ENCODE measurements at places on chromosomes 2 and 18. TPM values are rescaled to one million over a fixed set of nuclear protein-coding genes. Genes with fewer than 3 reads are reported as not detected.

RAB27B gene
- total RNA-seq = 2.2 TPM

- H3K27me3 ChIP-seq = no peaks in the 10 kb centered on the region
- H3K27ac ChIP-seq = no peak overlapping the region
- DNase-seq = no peak
- H3K4me1 ChIP-seq = no peaks in the 10 kb centered on the region
Observed at GRCh38 chr2:45812011-45812500, 160.6 kb downstream of the PRKCE start.

GRCh38 chr18:46546111-46546640 lies 110.8 kb downstream of the LOXHD1 start:
- no peaks in the 10 kb centered on the region for H3K36me3 ChIP-seq
- no peaks in the 10 kb centered on the region for H3K4me1 ChIP-seq
- no peak overlapping the region for H3K4me3 ChIP-seq
- no peak overlapping the region for H3K27ac ChIP-seq
- H3K27me3 ChIP-seq = peaks cover 22% of the 10 kb centered on the region
- no peak for DNase-seq

GRCh38 chr2:100039291-100039980 lies 103.0 kb downstream of the AFF3 start:
- DNase-seq = no peak
- H3K36me3 ChIP-seq = no peaks in the 10 kb centered on the region
- no peaks in the 10 kb centered on the region for H3K4me1 ChIP-seq
- no peak overlapping the region for H3K4me3 ChIP-seq

SERPINB5 gene
- total RNA-seq = 19.5 TPM

DNA sequence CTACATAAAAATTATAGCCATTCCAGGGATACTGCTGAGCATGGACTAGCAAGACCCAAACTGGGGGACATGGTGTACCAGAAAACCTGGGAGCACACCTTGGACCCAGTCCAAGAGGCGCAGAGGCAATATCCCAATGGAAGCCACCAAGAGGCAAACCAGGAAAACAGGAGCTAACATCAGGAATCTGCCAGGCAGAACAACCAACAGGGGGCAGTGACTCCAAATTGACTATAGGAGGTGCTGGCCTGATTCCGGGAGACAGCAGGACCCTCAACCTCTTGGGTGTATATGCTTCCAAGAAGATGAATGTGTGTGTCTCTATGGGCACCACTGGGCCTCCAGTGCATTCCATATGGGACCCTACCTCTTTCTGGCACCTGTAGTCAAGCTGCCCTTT lies 172.7 kb upstream of the ARL4C start:
- no peak overlapping the region for H3K27ac ChIP-seq
- H3K4me1 ChIP-seq = peaks cover 20% of the 10 kb centered on the region

GRCh38 chr2:205760157-205760556 lies 77.9 kb downstream of the NRP2 start:
- no peak overlapping the region for H3K4me3 ChIP-seq
- no peaks in the 10 kb centered on the region for H3K36me3 ChIP-seq
- H3K4me1 ChIP-seq = peaks cover 4% of the 10 kb centered on the region
- H3K27ac ChIP-seq = no peak overlapping the region
- no peak for DNase-seq

GRCh38 chr2:218345491-218346236 lies 11.0 kb upstream of the CATIP start:
- H3K36me3 ChIP-seq = no peaks in the 10 kb centered on the region
- H3K27me3 ChIP-seq = no peaks in the 10 kb centered on the region
- no peak overlapping the region for H3K4me3 ChIP-seq
- DNase-seq = no peak
- no peak overlapping the region for H3K27ac ChIP-seq
